ENCODE measurements at places on chromosomes 12 and 14.

DNA sequence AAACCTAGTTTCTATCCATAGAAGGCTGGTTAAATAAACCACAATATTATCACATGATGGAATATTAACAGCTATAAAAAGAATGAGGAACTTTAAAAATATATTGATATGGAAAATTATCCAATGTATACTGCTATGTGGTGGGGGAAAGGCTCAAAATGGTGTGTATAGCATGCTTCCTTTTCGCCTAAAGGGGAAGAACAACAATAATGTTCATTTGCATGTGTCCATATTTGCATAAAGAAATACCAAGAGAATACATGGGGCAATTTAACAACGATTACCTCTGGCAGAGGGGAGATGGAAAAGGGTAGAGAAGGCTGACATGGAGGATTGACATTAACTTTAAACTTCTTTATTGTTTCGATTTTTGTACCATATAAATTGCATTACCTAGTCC is 121.3 kb upstream of the PARP11 start:
- no peak for DNase-seq

GRCh38 chr14:31937730-31938346 is 139.3 kb upstream of the ARHGAP5 start:
- peak; percentile 75 for DNase-seq

DNA sequence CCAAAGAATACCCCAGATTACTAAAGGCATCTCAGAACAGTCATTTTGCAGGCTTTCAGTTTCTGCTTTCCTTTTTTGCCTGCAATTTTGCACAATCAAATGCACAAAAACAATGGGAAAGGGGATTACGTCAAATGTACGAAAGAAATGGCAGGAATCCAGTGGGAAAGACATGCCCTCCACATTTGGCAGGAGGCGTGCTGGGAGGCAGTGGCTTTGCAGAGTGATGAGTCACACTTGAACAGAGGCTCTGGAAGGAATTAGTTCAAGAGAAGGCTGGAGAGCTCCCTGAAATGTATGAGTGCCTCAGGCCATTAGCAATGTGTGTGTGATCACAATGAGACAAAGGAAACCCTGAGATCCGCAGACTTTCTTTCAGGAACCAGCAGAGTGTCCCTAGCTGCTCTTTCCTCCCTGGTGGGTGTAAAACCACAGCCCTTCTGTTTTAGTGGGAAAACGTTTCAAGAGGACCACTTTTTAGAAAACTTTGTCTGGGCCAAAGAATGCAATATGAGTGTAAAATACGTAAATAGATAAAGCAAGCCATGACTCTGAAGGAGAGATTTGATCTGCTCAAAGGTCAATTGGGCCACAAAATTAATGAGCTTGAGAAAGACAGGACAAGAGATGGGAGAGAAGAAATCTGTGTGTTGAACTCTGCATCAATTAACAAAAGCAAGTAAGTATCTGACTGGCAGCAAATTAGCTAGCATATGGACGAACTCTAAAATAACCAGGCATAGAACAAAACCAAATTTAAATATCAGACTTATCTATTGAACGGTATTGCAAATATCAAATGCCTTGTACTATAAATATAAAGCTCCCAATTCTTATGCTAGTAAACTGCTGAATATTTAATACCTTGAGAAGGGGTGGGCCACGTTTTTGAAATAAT is 155.4 kb upstream of the PDE3A start:
- peak; percentile 83 for DNase-seq

GRCh38 chr14:100147181-100147631 is 12.2 kb downstream of the DEGS2 start:
- DNase-seq = no peak

GRCh38 chr14:44663136-44663535 is 156.1 kb upstream of the FSCB start:
- DNase-seq = no peak

DNA sequence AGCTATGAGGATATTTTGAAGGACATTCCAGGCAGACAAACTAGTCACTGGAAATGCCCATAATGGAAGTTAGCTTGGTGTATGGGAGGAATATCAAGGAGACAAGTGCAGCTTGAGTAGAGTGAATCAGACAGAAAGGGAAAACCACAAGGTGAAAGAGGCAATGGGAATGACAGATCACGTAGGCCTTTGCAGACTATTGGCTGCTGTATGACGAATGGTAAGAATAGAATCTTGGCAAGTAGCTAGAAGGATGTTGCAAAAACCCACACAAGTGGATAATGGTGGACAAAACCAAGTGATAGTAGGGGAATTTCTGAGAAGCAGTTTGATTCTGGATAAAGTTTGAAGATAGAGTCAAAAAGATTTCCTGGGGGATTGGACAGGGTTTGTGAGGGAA is 196.9 kb upstream of the NOVA1 start:
- DNase-seq = no peak

- DNase-seq = no peak
Observed at GRCh38 chr14:71471634-71472355, 460.4 kb upstream of the RGS6 start.

- no peak for DNase-seq
Observed at GRCh38 chr14:54002653-54003052, 46.0 kb upstream of the BMP4 start.

DNA sequence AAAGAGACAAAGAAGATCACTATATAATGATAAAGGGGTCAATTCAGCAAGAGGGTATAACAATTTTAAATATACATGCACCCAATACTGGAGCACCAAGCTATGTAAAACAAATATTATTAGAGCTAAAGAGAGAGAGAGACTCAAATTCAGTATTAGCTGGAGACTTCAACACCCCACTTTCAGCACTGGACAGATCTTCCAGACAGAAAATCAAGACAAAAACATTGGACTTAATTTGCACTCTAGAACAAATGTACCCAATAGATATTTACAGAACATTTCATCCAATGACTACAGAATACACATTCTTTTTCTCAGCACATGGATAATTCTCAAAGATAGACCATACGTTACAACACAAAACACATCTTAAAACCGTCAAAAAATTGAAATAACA is 81.0 kb downstream of the KLHL28 start:
- no peak for DNase-seq

- DNase-seq = no peak
Observed at GRCh38 chr12:131332224-131332623, 378.5 kb downstream of the ADGRD1 start.

GRCh38 chr14:34857689-34858449 is 17.3 kb downstream of the BAZ1A start:
- no peak for DNase-seq

GRCh38 chr14:23028799-23029198 is 5.9 kb downstream of the PSMB5 start:
- no peak for DNase-seq

DNA sequence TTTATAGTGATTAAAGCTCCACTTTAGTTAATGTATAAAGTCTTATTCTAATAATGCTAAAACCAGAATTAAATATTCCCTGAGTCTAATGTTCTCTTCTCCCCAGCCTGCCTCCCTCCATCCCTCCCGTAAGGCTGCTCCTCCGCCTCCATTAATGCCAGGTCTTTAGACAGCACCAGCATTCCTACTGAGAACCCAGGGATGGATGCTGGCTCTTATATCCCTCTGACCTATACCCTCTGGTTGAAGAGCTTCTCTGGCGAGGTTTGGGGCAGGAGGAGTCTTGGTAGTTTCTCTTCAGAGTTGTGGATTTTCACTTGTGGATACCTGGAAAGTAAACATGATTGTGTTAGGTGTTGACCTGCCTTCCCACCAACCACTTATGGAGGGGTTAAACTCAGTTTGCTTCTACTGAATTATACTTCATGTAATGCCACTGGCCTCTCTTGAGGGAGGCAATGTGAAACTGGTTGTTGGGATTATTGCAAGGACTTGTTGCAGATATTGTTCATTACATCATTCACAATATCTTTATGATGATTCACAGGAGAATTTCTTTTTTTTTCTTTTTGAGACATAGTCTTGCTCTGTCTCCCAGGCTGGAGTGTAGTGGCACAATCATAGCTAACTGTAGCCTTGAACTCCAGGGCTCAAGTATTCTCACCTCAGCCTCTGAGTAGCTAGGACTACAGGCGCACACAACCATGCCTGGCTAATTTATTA is 11.1 kb upstream of the SMAGP start:
- no peak for DNase-seq

DNA sequence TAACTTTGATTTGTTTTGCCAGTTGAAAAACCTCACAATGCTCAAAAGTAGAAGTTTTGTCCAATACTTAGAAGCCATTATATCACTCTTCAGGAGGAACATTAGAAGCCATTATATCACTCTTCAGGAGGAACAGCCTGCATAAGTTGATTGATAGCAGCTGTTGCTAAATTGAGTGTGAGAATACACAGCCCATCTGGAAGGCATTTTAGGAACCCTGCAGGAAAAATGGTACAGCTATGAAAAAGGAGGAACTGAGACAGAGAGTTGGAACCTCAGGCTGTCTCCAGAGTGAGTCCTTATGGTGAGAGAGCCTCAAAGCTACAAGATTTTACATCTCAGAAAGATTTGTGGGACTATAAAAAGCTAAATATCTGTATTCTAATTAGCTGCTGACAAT is 207.0 kb downstream of the MYRFL start:
- DNase-seq = no peak

GRCh38 chr12:73452672-73453469 is 1084.8 kb upstream of the ATXN7L3B start:
- no peak for DNase-seq

- no peak for DNase-seq
Observed at GRCh38 chr12:79012636-79013035, 148.1 kb downstream of the SYT1 start.

- no peak for DNase-seq
Observed at GRCh38 chr14:60630129-60630528, 19.1 kb downstream of the SIX1 start.

DNA sequence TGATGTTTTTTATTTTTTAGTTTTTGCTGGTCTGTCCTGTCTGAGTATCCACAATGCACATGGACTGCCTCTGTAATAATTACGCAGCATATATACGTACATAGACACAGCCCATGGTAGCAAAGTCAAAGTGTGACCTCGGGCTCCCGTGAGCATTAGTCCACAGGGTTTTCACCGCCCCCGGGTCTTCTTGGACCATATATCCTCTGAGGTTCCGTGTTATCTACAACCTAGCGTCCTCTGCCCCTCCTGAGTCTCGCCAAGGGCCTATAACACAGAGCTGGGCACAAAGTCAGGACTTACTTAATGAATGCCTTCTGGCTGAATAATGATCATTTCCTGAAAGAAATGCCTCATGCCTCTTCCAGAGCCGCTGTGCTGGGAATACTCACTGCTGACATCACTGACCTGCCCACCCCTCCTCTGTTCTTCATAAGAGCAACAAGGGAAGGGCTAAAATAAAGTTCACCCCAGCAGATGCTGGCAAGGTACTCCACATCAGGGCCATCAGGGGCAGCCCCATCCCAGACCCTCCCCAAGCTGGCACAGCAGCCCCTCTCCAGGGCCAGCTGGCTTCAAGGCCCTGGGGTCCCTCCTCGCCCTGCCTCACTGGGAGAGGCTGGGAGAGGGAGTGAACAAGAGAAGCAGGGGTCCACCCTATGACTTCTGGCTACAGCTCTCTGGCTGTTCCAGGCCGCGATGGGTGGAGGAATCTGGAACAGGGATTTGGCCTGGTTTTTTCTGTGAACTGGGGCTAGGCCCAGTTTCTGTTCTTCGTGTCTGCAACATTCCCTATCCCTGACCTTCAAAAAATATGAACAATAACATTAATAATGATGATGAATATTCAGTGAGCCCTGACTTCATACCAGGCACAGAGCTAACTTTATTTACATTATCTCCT is 7.9 kb downstream of the HDAC7 start:
- DNase-seq = no peak

DNA sequence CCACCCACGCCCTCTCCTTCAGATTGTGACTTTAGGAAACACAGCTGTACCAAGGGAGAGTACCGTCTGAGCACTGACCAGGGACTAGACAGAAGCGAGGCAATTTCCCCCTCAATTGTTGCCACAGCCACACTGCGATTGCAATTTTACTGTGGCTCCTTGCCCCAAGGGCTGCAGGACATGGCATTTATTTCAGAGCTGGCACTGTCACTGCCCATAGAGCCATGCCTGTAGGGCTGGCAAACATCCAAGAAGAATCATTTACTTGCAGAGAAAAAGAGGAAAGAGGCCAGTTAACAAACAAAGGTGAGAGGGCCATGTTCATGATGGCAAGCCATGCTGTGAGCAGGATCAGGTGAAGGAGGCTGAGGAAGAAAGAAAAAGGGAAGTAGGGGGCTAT is 129.6 kb downstream of the EMP1 start:
- no peak for DNase-seq

DNA sequence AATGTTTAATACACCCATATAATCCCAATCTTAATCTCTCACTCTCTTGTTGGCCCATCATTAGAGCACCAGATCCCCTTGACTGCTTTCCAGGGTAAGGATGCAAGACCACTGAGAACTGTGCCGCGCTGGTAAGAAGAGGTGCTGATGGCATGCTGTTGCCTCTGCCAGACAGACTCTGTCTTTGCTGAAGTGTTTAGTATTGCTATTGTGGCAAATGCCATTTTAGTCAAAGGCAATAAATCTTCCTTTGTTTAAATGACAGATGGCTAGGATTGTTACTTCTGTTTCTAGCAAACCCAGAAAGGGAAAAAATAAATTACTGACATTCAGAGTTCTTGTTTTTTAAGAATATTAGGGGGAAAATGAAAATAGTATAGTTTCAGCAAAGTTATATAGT is 152.3 kb downstream of the MON2 start:
- no peak for DNase-seq

- DNase-seq = no peak
Observed at GRCh38 chr12:66352899-66353298, 50.6 kb downstream of the HELB start.

GRCh38 chr12:90695415-90695814 is 259.6 kb downstream of the CCER1 start:
- no peak for DNase-seq

GRCh38 chr14:63974176-63974575 is 121.4 kb downstream of the SYNE2 start:
- no peak for DNase-seq

GRCh38 chr12:1863823-1864222 is 43.5 kb downstream of the LRTM2 start:
- no peak for DNase-seq

DNA sequence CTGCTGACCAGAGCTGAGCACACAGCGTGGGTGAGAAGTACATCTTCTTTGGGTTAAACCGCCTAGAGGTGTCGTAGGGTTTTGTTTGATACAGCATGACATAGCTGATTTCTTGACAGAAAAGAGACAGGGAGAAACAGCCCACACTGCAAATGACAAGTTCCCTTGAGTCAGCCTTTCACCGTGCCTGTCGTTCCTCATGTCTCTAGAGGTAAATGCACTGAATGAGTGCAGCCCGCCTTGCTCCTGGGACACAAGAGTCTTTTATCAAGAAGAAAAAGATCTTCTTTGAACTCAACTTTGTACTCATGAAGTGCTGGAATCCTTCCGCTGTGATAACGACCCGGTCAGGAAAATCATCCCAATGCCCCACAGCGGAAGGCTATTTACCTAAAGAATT is 77.6 kb downstream of the TMEM132D start:
- no peak for DNase-seq
